Activated T-cell treated with anti-CD3 and anti-CD28 coated beads, Interleukin-2, amount 50 U/mL, for 4 hours (primary cell): ENCODE measurements at places on chromosomes 5 and 9. TPM values are rescaled to one million over a fixed set of nuclear protein-coding genes. Genes with fewer than 3 reads are reported as not detected.

OLFML2A gene
- total RNA-seq = 0.03 TPM

PCDHA12 gene
- total RNA-seq = not detected

CRHBP gene
- total RNA-seq = not detected

PCDHGB5 gene
- 0.27 TPM for total RNA-seq

PCDHGA6 gene
- 0.27 TPM for total RNA-seq

PIK3R1 gene
- total RNA-seq = 23.6 TPM

GDF9 gene
- total RNA-seq = 0.27 TPM

OTP gene
- total RNA-seq = not detected

OBP2B gene
- not detected for total RNA-seq

PCDHB11 gene
- total RNA-seq = not detected

CDC20B gene
- total RNA-seq = not detected

ST8SIA4 gene
- 36.9 TPM for total RNA-seq

SUSD1 gene
- 2.7 TPM for total RNA-seq

PPP3R2 gene
- total RNA-seq = not detected

LHX6 gene
- total RNA-seq = not detected

BRIX1 gene
- total RNA-seq = 138 TPM

SHOC1 gene
- not detected for total RNA-seq

EPB41L4B gene
- total RNA-seq = 0.11 TPM

ARHGEF28 gene
- total RNA-seq = 0.23 TPM

PRLR gene
- total RNA-seq = 0.25 TPM

MUSK gene
- total RNA-seq = not detected

HTR4 gene
- not detected for total RNA-seq

ANKRD34B gene
- total RNA-seq = not detected

PCDHA4 gene
- not detected for total RNA-seq

RANBP17 gene
- 0.34 TPM for total RNA-seq

HSD17B3 gene
- not detected for total RNA-seq

DMRT2 gene
- total RNA-seq = not detected

CNTNAP3B gene
- 0.11 TPM for total RNA-seq

PCDHGA12 gene
- total RNA-seq = 0.24 TPM

ADGRV1 gene
- total RNA-seq = 0.32 TPM

NR4A3 gene
- 26.5 TPM for total RNA-seq

IFNA2 gene
- not detected for total RNA-seq

MARCOL gene
- not detected for total RNA-seq

LPCAT1 gene
- 76.8 TPM for total RNA-seq

SOHLH1 gene
- total RNA-seq = not detected

TBC1D2 gene
- total RNA-seq = 1.7 TPM

CSF1R gene
- 0.46 TPM for total RNA-seq

GLDC gene
- total RNA-seq = 0.63 TPM

TRMT10B gene
- total RNA-seq = 8.5 TPM

SAXO1 gene
- not detected for total RNA-seq

NMUR2 gene
- total RNA-seq = not detected

PTPRD gene
- 0.28 TPM for total RNA-seq

TMC1 gene
- total RNA-seq = not detected

NUDCD2 gene
- 41.9 TPM for total RNA-seq
